IMR-90 (cell line): ENCODE measurements at places on chromosomes 6 and 20. TPM values are rescaled to one million over a fixed set of nuclear protein-coding genes. Genes with fewer than 3 reads are reported as not detected.

Gene LAMA4
- polyA plus RNA-seq: 28.9 and 33.9 TPM in 2 replicates

Gene TSBP1
- not detected in 2 replicates for polyA plus RNA-seq

Gene DNAAF9
- 6.9 and 8.2 TPM in 2 replicates for polyA plus RNA-seq

Gene SLC35D3
- not detected in 2 replicates for polyA plus RNA-seq

Gene IL20RA
- 0.02 TPM in 1 of 2 replicates, not detected in the other for polyA plus RNA-seq

- peak; percentile 95 for DNase-seq
Measured at GRCh38 chr6:26196846-26197635, 109.8 kb downstream of the HFE start.

- DNase-seq: no peak
Measured at GRCh38 chr20:57167971-57168701, 98.3 kb downstream of the BMP7 start.

- DNase-seq: no peak
Measured at GRCh38 chr6:44734886-44735629, 347.6 kb downstream of the CDC5L start.

- DNase-seq: no peak
Measured at GRCh38 chr6:121112356-121112755, 221.9 kb downstream of the TBC1D32 start.

- no peak for DNase-seq
Measured at GRCh38 chr6:25277386-25277785, 1.8 kb upstream of the CARMIL1 start.
